ENCODE measurements at places on chromosomes 3 and 15.

GRCh38 chr3:61648481-61648880, 87.1 kb downstream of the PTPRG start:
- DNase-seq, result no peak

DNA sequence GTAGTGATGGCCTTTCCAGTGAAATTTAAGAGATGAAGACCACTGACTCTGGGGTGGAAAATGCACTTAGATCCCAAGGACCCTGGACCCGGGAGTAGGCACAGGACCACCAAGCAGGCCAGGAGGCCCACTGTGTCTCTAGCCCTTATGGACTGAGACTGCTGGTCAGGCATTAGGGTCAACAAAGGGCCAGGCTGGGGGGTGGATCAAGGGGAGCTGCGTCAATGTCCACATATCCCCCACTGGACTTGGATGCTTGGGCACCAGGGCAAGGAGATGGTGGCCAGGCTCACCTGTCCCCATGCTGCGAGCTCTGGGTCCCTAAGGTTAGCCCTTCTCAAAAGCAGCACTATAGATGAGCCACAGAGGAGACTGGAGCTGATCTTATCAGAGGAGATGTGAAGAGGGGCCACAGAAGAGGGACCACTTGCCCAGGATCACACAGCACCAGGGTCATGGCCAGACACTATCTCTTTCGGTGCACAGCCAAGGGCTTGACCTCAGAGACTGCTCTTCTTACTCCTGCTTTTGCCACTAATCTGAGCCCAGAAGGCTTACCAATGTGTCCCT, 14.7 kb downstream of the RAB6B start:
- no peak for DNase-seq

DNA sequence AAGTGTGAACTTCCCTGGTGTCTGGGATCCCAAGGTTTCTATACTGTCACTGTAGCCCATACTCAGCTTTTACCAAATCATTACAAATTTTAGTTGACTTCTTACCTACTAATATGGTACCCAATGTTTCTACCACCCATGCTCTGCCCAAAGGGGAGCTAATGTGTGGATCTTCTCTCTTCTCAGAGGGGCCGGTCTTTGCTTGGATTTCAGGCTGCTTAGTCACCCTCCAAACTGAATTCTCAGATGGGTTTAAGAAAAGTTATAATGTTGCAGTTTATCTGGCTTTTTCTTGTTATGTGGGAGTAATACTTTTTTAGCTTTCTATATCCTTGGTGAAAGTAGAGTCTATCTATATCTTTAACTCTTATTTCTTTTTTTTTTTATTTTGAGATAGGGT, 67.1 kb upstream of the AKAP13 start:
- DNase-seq, result no peak

- no peak for DNase-seq
Observed at GRCh38 chr3:189779166-189779565, 148.0 kb downstream of the TP63 start.

DNA sequence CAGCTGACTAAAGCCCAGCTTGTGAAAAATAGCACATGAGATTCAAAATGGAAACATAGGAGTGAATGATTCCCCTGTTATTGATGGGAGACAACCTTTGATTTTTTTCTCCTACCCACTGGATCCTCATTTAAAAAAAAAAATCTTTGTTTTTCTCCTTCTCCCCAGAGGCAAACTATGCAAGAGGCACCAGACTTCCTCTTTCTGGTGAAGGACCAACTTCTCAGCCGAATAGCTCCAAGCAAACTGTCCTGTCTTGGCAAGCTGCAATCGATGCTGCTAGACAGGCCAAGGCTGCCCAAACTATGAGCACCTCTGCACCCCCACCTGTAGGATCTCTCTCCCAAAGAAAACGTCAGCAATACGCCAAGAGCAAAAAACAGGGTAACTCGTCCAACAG, 2.6 kb downstream of the CACNA1D start:
- no peak for DNase-seq

- DNase-seq, result no peak
Observed at GRCh38 chr3:155978324-155978723, 107.9 kb downstream of the GMPS start.

DNA sequence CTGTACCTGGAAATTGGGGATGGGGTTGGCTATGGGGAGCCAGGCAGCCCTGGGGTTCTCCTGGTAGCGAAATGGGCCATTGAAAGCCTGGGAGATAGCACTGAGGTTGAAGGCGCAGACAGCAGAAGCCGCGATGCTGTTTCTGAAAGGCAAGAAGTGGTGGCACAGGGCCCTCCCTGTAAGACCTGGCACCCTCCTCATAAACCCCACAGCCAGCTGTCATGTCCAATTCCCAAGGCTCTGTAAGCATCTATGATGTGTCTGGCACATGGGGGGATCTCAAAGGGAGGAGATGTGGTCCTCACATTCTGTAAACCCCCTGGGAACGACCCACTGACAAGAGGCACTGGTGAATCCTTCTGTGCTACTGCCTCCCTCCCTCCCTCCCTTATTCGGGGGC, 104.0 kb downstream of the SEMA5B start:
- no peak for DNase-seq

DNA sequence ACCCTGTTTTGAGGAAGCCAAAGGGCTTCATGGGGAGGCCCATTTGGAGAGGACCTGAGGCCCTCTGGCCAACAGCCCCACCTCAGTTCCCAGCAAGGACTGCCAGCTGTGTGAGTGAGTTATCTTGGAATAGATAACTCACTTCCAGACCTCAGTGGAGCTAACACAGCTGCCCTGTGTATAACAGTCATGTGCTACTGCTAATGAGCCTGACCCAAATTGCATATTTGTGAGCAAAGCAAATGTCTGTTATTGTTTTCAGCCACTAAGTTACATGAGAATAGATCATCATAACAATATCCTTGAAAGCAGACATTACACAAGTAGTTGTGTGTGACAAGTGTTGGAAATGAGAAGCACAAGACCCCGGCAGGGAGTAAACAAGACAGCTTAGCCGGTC, 355.8 kb downstream of the MCTP2 start:
- DNase-seq, result no peak

- DNase-seq, result no peak
Observed at GRCh38 chr15:81264072-81264857, 59.7 kb downstream of the STARD5 start.

- no peak for DNase-seq
Observed at GRCh38 chr3:190883973-190884832, 21.7 kb upstream of the GMNC start.

GRCh38 chr3:22159004-22159695, 408.1 kb upstream of the ZNF385D start:
- DNase-seq, result no peak

DNA sequence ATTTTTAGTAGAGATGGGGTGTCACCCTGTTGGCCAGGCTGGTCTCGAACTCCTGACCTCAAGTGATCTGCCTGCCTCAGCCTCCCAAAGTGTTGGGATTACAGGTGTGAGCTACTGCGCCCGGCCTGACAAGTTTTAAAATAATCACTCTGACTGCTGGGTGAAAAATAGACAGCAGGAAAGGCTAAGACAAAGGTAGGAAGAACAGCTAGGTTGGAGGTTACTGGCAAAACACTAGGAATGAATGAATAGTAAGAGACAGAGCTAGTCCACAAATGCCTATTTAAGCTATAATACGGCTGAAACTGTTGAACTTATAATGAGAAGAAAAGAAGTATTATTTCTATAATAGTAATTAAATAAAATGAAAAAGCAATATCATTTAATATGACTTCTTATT, 46.7 kb upstream of the RAP2B start:
- no peak for DNase-seq

- DNase-seq, result no peak
Observed at GRCh38 chr3:29949940-29950616, 656.3 kb upstream of the TGFBR2 start.

- DNase-seq, result no peak
Observed at GRCh38 chr3:171778493-171778892, 31.8 kb downstream of the PLD1 start.

DNA sequence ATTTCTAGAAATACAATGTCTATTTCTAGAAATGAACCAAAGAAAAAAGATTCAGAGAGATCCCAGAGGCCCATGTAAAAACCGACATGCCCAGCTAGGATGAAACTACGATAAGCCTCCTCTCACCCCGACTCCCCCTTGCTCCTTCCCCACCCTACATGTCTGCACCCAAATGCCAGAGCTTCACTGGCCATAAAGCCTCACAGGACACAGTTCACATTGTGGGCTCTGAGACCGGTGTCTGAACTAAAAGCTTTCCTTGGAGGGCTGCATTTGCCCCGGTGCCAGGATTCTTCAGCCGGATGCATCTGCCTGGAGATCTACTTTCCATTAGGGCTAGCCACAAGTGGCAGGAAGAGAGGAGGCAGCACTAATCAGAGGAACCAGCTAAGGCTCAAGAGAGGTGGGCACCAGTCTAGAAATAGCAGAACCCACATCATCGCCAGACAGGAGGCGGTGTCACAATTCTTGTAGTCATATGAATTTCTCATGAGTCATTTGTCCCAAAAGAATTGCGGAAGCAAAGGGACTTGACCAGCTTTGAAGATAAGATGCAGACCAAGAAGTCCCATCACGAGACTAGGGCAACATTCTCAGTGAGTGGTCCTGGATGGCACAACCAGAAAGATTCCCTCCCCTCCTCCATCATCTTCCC, 353.6 kb downstream of the NTRK3 start:
- DNase-seq, result no peak

- no peak for DNase-seq
Observed at GRCh38 chr3:97720417-97720816, 44.1 kb upstream of the ARL6 start.

Measured in stimulated activated CD8-positive, alpha-beta memory T cell treated with anti-CD3 and anti-CD28 coated beads, Interleukin-7, amount 100 ng/mL, for 24 hours (primary cell).